WTC11 (cell line): ENCODE measurements at places on chromosomes 2 and 18. TPM values are rescaled to one million over a fixed set of nuclear protein-coding genes. Genes with fewer than 3 reads are reported as not detected.
A peak's percentile ranks its signal among the peaks of the same experiment; 100 is the strongest.

G6PC2 gene
- total RNA-seq, result not detected in 3 replicates

DNA sequence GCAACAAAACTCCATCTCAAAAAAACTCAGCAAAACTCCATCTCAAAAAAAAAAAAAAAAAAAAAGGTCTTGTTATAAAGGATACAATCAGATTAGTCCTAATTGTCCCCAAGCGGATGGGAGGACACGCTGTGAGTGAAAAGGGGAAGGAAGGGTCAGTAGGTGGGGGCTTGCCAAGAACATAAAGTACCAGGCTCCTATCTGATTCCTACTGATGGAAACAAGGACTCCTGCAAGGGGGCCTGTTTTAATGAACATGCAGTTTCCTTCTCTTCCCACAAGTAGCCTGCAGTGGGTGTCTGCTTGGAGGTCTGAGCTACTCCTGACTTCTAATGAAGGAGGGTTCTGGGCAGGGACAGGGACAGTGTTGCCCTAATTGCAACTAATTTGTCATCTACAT lies 7.9 kb downstream of the SCG2 start:
- DNase-seq, result no peak

CASP10 gene
- 2.8 to 2.9 TPM (median 2.8 TPM) in 3 replicates for total RNA-seq

DNA sequence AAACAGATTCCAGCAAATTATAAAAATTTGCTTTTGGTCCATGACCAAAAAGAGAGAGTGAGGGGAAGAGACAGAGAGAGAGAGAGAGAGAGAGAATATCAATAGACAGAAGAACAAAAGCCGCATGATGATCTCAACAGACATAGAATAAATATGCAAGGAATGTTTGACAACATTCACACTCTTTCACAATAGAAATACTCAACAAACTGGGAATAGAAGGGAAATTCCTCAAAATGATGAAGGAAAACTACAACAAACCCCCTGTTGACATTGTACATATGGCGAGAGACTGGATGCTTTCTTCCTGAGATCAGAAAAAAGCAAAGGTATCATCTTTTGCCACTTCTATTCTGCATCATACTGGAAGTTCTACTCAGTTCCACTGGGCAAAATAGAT lies 309.7 kb downstream of the RAD51AP2 start:
- DNase-seq, result no peak

TMX3 gene
- total RNA-seq, result 28.9 to 33.3 TPM (median 29.4 TPM) in 3 replicates

- peak; percentile 28 for DNase-seq
Measured at GRCh38 chr2:46230115-46230571, 67.1 kb upstream of the EPAS1 start.
